Stimulated activated CD4-positive, alpha-beta T cell treated with anti-CD3 and anti-CD28 coated beads, Interleukin-4, amount 100 ng/mL, for 4 hours (primary cell): ENCODE measurements at places on chromosomes 2 and 18.

DNA sequence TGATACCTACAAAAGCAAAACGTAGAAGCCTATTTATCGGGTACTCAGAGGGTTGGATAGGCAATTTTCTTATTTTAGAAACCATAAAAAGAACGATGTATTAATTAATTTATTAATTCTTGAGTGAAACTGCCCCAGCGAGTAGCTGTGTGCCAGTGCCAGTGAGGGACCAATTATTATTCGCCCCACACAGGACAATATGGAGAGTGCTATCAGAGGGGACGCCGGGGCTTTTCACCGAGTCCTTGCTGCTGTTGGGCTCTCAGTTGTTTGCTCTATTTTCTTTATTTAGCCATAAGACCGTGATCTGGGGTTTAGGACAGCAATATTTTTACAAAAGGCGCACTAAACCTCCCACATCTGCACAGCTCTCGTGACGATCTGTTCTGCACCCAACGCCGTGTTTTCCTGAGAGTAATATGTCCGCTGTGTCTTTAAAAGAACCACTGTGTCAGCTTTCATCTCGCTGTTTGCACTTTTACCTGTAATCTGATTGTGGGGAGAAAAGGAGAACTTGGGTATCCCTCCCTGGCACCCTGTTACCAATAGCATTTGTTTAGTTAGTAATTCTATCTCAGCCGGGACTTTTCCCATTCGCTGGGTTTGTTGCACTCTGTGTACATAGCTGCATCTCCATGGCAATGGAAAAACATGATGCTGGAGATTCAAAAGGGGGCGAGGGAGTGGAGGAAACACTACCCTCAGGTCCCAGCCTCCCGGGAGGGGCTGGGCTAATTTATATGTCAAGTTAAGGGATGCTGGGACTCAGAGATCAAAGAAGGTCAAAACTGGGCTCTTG lies 30.1 kb upstream of the ZNF516 start:
- no peak for DNase-seq

GRCh38 chr2:30191107-30191506 lies 40.2 kb upstream of the LBH start:
- DNase-seq = no peak

GRCh38 chr2:236857781-236858180 lies 227.9 kb upstream of the COPS8 start:
- DNase-seq = no peak

- DNase-seq = no peak
Observed at GRCh38 chr2:134425724-134426496, 172.0 kb downstream of the MGAT5 start.

DNA sequence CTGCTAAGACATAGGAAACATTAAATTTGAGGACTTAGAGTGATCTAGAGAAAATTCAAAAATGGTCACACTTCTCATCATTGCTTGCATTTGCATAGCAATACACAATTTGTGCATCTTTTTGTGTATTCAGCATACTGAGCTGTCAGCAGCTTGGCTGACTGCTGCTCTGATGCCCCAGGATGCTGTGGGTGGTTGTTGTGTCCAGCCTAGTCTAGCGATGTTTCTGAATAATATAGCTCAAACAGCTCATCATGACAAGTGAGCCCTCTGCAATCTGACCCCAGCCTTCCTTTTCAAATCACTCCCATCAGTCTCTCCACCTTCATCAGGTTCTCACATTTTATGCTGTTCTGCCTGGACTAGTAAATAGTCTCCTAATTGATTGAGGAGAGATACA lies 483.7 kb upstream of the SPHKAP start:
- DNase-seq = no peak

- no peak for DNase-seq
Observed at GRCh38 chr18:55577812-55578539, 10.0 kb downstream of the TCF4 start.

- DNase-seq = no peak
Observed at GRCh38 chr2:234691214-234691575, 194.3 kb upstream of the ARL4C start.

- DNase-seq = no peak
Observed at GRCh38 chr2:191155608-191156071, 4.8 kb upstream of the STAT4 start.
